Neural crest cell (in vitro differentiated cells): ENCODE measurements at places on chromosomes 6 and 20.

GRCh38 chr6:166286839-166287271, 21.3 kb downstream of the PRR18 start:
- DNase-seq = no peak

- no peak for DNase-seq
These were observed 4.0 kb downstream of the HUS1B start for GRCh38 chr6:652865-653264.

GRCh38 chr6:39054577-39055142, 6.1 kb downstream of the GLP1R start:
- DNase-seq = no peak

DNA sequence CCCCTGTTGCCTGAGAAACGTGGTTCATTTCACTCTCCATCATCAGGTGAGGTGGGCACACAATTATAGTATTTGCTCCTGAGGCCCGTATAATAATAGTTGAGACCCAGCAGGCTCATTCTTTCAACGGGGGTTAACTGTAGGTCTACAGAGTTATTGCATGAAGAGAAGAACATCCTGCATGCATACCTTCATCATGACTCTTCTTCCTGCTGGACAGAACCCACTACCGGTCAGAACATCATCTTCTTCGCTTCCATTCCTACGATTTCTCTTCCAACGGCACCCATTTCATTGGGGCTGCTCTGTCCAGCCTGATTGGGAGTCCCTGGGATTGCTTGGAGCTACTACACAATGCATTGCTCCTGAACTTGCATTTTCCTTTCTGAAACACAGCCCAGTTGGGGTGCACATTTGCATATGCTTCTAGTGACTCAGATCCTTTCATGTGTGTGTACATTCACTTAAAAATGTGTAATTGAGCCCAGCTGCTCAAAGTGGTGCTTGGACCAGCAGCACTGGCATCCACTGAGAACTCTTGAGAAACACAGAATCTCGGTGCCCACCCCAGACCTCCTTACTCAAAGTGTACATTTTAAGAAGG, 57.4 kb downstream of the SLC24A3 start:
- no peak for DNase-seq

GRCh38 chr20:2771631-2772080, 28.8 kb downstream of the CPXM1 start:
- DNase-seq = no peak

DNA sequence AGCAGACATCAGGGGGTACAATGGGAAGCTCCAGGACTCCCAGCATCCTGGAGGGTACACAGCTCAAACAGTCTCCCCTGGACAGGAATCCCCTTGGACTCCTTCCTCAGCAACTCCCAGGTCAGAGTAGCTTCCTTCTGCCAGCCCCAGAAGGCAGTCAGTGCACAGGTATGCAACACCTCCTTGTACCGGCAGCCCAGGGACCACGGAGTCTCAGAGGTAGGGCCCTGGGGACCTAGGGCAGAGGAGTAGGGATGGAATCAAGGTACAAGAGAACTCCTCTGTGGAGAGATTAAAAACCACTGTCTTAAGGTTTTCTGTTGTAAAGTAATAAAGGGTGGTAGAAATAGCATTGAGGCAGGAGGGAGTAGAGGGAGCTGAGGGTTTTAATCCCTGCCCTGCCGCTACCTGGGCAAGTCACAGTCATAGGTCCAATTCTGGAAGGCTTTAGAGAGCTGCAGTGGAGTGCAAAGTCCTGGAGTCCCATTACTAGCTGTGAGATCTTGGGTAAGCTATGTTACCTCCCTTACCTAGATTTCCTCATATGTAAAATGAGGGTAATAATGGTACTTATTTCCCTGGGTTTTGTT, 7.5 kb downstream of the TP53TG5 start:
- no peak for DNase-seq

GRCh38 chr20:64139199-64140060, 24.8 kb upstream of the MYT1 start:
- DNase-seq = no peak

DNA sequence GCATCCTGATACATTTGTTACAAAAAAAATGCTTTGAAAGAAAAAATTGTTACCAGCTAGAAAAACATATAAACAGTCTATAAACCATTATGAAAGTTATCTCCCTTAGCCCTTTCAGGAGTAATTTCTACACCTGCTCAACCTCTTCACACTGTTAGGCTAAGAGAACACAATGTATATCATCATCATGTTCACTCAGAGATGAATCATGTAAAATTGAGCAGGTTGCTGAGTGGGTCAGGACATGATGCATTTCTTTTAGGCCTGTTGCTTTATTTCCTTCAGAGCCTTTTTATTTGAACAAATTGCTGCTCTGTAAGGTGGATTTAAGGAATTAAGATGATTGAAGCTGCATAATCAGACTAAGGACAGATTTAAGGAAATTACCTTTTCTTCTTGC, 531.3 kb upstream of the MAN1A1 start:
- DNase-seq = no peak

DNA sequence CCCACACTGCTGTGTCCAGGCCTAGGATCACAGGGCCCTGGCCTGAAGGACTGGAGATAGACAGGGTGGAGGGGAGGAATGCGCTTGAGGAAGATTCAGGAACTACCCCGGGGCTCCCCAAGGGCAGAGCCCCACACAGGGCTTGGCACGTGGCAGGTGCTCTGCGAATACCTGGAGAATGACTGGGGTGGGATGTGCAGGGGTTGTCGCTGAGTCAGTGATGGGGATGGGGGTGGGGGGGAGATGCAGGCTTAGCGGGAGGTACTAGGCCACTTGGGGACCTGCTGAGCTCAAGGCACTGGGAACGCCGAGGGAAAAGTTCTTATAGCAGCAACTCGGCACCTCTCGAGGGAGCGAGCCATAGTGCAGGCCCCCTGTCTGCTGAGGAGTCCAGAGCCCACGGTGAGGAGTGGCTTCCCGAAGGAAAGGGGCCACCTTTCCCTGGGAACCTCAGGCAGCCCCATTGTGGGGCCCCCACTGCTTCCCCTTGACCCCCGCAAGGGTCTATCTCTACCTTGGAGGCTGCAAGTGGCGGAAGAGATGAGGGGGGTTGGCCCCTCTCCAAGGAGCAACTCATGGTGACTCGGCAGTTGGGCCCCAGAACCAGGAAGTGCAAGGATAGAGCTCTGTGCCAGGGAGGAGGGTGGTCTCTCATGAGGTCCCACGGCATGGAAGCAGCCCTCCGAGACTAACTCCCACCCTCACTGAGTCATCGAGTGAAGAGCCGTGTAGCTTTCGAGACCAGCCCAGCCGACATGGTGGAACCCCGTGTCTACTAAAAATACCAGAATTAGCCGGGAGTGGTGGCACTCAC, 33.1 kb downstream of the SRC start:
- DNase-seq = no peak

- DNase-seq = no peak
These were observed 1071.1 kb upstream of the CITED2 start for GRCh38 chr6:140445474-140446004.

GRCh38 chr6:142300758-142301650, 803 bp upstream of the ADGRG6 start:
- peak; percentile 23 for DNase-seq

DNA sequence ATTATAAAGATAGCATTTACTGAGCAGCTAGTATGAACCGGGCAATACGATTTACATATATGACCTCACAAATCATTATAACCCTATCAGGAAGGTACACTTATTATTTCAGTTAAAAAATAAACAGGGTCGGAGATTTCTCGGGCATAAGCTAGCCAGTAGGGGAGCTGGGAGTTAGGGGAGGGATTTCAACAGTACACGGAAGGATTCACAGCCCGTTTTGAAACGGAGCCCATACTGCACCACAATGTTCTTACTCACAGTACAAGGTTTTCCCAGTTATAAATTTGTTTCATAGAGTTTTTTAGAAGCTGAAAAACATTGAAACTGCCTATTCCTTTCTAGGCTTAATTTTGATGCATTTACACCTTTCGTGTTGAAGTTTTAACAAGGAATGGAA, 607.1 kb downstream of the HDGFL1 start:
- DNase-seq = no peak

GRCh38 chr6:78670802-78671201, 196.5 kb upstream of the IRAK1BP1 start:
- DNase-seq = no peak

DNA sequence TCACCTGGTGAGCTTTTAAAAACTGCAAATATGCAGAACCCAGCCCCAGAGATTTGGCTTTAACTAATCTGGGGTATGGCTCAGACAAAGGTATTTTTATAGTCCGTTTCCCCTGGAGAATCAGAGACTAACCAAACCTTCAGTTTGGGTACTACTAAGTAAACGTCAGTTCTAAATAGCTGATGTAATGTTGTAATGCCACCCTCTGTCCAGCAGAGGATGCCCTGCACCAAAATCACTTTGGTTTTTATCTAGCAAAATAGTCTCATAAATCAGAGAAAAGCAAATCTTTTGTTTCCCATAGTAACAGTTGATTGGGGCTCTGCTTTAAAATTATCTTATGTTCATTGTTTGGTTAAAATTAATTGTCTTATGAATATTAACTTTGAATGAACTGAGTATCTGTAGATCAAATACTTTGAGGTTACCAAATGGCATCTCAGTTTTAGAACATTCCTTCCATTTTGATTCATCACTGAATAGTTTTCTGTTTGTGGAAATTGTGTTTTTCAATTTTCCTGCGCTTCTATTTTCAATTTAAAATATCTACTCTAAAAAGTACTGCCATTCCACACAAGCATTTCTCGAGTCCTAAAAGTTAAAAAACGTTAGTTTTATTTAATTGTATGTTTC, 278.3 kb upstream of the PLCB4 start:
- DNase-seq = peak; percentile 43

GRCh38 chr20:9235518-9235917, 166.6 kb downstream of the PLCB4 start:
- no peak for DNase-seq

GRCh38 chr6:121592261-121592935, 157.0 kb downstream of the GJA1 start:
- no peak for DNase-seq

DNA sequence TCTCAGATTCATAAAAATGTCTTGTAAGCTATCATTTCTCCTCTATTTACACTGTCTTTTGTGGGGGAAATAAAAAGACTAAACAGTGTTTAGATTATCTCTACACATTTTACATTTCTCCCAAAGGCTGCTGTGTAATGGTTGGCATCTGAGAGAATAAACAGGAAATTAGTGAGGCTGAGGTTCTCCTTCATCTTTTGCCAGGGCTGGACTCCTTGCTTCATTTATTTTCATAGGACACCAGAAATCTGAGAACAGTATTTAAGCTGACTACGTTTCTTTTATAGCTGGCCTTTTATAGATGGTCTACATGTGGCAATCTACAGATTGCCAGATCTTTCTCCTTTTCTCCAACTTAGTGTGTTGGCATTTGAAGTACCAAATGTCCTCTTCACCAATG, 41.5 kb downstream of the PLCB4 start:
- no peak for DNase-seq

GRCh38 chr20:731891-732560, 36.3 kb downstream of the SLC52A3 start:
- DNase-seq = no peak

DNA sequence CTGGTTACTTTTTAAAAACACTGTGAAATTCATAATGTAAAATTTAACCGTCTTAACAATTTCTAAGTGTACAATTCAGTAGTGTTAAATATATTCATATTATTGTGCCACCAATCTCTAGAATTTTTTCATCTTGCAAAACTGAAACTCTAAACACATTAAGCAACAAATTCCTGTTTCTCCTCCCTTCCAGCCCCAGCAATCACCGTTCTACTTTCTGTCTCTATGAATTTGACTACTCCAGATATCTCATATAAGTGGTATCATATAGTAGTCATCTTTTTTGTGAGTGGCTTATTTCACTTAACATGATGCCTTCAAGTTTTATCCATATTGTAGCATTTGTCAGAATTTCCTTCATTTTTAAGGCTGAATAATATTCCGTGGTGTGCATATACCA, 44.7 kb downstream of the RSPH3 start:
- DNase-seq = no peak

DNA sequence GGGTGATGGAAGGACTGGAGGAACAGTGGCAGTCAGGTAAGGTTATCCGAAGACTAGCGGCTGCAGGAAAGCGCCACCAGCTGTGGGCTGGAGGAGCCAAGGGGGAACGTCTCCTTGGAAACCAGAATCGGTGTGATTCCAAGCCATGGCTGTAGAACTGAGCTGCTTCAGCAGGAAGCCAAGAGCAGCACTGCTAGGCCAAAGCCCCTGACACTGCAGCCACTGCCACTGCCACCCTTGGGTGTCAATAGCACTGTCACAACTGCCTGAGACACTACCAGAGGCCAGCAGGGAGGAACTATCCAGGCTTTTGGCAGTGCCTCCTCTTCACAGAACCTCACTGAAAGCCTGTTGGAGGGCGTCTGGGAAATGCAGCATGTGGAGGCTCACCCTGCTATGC, 289.6 kb upstream of the SUPT3H start:
- DNase-seq = no peak

- DNase-seq = no peak
These were observed 162.2 kb upstream of the BMP2 start for GRCh38 chr20:6605055-6605935.

- DNase-seq = no peak
These were observed 25.1 kb downstream of the GLP1R start for GRCh38 chr6:39073471-39074355.

DNA sequence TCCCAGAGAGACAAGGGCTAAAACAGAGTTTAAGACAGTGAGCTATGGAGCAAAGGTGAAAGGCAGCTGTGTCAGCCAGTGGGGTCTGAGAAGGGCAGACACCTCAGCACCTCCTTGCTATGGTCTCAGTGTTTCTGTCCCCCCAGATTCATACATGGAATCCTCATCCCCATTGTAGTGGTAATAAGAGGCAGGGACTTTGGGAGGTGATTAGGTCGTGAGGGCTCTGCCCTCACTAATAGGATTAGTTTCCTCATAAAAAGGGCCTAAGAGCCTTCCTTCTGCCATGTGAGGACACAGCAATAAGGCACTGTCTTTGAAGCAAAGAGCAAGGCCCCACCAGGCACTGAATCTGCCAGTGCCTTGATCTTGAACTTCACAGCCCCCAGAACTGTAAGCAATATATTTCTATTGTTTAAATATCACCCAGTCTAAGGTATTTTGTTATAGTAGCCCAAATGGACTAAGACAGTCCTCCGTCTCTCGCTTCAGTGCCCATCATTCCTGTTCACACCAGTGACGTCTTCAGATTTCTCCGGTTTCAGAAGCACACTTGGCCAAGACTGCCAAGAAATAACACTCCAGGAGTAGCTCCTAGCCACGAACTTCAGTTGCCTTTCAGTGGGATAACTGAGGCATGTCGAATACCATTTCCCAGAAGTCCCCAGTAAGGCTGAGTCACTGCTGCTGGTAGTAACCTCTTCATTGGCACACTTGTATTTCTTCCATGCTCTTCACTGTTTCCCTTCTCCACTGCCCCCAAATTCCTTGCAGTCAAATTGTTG, 32.8 kb downstream of the SLC13A3 start:
- no peak for DNase-seq

- DNase-seq = no peak
These were observed 125.6 kb downstream of the BANF2 start for GRCh38 chr20:17825252-17825959.

GRCh38 chr6:158837684-158838625, 18.8 kb upstream of the EZR start:
- no peak for DNase-seq
